ENCODE measurements at places on chromosomes 1 and 21.
A peak's percentile ranks its signal among the peaks of the same experiment; 100 is the strongest.

DNA sequence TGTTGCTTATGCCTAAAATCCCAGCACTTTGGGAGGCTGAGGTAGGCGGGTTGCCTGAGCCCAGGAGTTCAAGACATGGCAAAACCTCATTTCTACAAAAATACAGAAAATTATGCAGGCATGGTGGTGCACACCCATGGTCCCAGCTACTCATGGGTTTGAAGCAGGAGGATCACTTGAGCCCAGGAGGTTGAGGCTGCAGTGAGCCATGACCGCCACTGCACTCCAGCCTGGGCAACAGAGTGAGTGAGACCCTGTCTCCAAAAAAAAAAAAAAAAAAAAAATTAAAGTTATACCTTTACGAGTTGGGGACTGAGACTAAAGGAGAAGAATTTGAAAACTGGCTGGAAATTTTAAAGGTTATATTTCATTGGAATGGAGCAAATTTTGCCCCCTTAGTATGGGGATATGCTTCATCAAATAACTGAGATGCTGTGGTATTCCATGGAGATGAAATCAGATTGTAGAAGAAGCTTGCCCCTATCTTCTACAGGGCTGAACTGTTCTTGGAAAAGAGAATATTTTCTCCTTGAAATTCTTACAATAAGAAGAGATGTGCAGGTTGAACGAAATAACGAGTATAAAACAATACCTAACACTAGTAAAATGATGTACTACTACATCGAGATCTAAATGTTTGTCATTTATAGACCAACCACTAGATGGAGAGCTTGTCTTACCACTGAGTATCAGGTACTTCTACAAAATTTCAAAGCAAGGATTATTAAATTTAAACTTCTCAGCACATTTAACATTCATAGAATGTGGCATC, 34.9 kb upstream of the SCYL3 start:
- DNase-seq: no peak

- no peak for DNase-seq
These were observed 60.8 kb upstream of the RALGPS2 start for GRCh38 chr1:178664278-178664677.

- DNase-seq: no peak
These were observed 24.6 kb downstream of the GALNT2 start for GRCh38 chr1:230091473-230092231.

- no peak for DNase-seq
These were observed 25.0 kb upstream of the PHTF1 start for GRCh38 chr1:113784104-113784779.

DNA sequence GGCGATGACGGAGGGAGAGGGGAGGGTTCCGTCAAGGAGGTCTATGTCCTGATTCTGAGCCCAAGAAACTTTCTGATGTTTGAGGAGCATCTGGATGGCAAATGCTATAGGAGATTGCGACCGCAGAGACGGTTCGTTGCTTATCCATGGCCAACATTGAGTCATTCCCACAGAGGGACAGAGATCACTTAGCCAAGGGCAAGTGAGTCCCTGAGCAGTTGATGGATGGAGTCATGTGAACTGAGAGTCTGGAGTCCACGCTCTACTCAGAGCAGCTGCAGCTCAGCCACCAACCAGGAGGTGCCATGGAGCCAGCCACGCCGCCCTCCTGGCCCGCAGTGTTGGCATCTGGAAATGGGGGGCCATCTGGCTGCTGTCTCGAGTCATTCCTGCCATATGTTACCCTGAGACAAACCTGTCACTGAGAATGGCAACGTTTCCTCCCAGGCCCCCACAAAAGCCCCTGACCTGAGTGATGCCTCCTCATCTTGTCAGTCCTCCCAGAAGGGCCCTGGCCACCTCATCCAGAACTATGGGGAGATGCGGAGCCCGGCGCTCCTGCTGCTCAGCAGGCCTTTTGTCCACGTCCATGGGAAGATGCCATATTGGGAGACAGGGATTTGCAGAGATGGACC, 58.6 kb downstream of the ATP5PO start:
- no peak for DNase-seq

DNA sequence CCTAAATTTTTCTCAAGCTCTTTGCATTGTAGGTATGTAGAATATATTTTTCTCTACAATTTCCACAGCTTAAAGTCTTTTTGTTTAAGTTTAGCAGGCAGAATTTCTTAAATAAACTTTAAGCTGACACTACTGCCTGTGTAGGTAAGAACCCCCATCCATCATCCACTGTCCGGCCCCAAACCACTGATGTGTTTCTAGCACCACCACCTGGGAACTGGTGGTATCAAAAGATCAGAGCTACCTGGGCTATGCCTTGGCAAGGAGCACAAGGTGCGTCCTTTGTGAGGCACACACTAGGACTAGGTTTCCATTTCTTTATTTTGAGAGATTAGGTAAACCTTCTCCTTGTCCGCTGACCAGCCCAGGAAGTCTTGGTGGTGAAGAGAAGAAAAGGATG, 10.5 kb upstream of the LELP1 start:
- DNase-seq: no peak

DNA sequence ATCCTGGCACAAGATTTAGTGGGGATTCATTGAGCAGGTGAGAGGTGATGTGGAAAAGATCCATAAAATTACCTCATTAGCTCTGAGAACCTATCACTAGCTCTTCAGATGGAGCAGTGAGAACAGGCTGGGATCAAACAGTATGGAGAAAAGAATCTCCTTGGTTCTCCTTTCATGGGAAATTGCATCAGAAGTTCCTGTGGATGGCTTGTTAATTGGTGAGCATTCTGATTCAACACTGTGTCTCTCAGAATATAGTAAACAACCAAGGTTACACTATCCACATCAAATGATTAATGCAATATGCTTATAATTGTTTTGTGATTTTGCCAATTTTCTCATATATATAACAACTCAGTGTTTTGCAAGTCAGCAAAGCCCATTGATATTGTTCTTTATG, 8.3 kb upstream of the CD55 start:
- no peak for DNase-seq

- DNase-seq: no peak
These were observed 8.5 kb downstream of the CD2 start for GRCh38 chr1:116762781-116763115.

DNA sequence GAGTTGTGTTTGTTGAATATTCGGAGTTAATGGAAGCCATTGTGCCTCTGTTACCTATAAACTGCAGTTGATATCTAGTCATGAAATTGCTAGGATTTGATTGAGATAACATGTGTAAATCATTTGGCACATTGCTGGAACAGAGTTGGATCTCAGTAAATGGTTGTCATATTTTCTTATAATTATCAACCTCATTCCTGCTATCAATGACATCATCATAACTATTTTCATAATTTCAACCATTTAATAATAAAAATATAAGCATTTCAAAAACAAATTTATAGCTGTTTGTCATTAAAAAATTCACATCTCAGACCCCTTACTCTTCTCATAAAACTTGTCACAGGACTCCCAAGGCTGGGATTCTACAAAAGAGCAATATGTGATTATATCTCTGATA, 133.4 kb downstream of the PTGER3 start:
- DNase-seq: no peak

DNA sequence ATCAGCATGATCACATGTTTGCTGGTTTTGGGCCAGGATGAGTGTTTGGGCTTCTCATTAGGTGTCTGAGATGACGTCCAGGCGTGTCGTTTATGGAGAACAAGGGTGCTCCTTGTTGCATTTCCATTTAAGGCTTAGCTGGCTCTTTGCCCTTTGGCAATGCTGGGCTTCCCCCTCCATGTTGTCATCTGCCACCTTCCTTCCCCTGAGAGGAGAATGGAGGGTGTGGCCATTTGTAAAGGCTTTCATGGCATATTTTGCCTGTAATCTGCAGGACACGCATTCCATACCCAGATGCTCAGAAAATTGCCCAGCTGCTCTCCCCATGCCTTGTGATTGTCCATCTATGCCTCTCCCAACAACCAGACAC, 27.7 kb downstream of the PKP1 start:
- peak; percentile 58 for DNase-seq

GRCh38 chr1:12057382-12057781, 5.7 kb upstream of the TNFRSF8 start:
- DNase-seq: no peak

DNA sequence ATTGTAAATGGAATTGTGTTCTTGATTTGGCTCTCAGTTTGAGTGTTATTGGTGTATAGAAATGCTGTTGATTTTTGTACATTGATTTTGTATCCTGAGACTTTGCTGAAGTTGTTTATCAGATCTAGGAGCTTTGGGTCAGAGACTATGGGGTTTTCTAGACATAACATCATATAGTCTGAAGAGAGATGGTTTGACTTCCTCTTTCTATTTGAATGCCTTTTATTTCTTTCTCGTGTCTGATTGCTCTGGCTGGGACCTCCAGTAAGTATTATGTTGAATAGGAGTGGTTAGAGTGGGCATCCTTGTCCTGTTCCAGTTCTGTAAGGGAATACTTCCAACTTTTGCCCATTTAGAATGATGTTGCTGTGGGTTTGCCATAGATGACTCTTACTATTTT, 39.1 kb upstream of the ANGPTL1 start:
- no peak for DNase-seq

GRCh38 chr1:85125891-85126290, 74.9 kb downstream of the SYDE2 start:
- DNase-seq: no peak

DNA sequence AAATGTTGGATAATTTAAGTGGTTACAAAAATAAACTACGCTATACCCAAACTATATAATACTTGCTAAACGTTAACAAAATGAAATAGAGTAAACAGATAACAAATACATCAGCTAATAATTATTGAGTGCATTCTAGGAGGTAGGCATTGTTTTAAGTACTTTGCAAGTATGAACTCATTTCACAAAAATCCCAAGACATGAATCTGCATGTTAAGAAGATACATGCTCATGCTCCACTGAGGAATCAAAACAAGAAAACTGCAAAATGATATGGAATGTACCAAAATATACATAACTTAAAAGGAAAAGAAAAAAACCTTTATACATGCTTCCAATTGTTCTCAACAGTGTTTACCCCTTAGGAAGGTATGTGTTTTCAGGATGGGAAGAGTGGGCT, 2.5 kb downstream of the FRRS1 start:
- no peak for DNase-seq

DNA sequence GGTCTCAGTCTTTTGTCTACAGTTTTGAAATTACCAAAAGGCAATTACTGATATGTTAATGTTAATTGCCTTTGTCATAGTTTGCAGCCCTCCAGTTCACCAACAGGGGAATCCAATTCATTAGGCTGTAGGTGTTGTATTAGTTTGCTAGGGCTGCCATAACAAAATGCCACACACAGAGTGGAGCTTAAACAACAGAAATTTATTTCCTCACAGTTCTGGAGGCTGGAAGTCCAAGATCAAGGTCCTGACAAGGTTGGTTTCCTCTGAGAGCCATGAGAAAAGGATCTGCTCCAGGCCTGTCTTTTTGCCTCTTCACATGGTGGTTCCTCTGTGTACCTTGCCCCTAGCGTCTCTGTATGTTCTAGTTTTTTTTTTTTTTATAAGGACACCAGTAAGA, 1.3 kb downstream of the RTCA start:
- DNase-seq: no peak

GRCh38 chr21:32457360-32457840, 44.9 kb downstream of the EVA1C start:
- peak; percentile 68 for DNase-seq

DNA sequence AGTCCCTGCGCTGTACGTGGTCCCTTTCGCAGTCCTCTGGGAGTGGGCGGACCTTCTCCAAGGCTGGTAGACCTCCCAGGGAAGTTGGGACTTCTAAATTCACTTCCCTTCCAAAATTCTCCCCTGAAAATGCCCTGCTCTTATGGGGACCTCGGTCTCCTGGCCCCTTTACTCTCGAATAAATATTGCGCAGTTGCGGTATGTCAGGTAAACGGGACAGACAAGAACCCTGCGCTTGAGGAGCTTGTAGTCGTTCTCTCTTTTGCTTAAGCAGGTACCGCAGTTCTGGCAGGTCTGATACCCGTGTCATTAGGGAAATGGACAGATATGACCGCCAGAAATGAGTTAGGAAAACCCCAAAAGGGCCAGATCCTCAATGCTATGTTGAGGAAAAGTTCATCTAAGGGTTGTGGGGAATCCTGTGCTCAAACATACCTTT, 561 bp downstream of the KIF2C start:
- DNase-seq: no peak

DNA sequence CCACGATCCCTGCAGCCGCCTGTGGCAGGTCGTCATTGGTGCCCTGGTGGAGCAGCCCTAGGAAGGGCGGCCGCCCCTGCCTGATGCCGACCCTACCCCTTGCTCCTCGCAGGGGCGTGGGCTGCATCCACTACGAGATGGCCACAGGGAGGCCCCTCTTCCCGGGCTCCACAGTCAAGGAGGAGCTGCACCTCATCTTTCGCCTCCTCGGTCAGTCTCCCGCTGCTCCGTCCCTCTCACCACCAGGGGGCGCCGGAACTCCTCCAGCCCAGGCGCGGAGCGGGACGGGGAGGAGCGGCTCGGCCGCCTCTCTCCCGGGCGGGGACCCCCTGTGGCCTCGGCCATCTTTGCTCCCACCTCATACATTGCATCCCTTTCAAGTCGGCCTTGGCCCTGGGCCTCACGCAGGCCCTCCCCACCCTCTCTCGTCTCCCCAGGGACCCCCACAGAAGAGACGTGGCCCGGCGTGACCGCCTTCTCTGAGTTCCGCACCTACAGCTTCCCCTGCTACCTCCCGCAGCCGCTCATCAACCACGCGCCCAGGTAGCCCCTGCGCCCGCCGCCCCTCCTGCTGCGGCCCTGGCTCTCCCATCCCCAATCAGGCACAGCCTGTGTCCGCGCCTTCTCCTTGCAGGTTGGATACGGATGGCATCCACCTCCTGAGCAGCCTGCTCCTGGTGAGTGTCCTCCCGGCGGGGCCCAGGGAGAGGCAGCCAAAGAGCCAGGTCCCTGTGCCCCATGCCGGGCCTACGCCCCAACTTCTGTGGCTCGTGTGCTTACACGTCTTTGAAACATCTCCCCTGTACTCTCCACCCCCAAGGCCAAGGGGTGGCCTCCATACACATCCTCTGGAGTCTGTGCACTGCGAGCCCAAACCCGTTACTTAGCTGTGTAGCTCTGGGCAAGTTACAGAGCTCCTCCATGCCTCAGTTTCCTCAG, 24.7 kb downstream of the CDK18 start:
- peak; percentile 88 for DNase-seq

DNA sequence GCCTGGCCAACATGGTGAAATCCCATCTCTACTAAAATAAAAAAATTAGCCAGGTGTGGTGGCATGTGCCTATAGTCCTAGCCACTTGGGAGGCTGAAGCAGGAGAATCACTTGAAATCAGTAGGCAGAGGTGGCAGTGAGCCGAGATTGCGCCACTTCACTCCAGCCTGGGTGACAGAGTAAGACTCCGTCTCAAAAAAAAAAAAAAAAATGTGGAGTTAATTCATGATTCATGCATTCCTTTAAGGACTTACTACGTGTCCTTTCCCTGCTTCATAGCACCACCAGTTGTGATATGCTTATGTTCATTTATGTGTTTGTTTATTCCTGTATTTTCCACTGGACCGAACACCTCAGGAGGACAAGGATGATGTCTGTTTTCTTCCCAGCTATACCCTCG, 12.7 kb upstream of the PRELP start:
- no peak for DNase-seq
